IMR-90 (cell line): ENCODE measurements at places on chromosomes 16 and 17.

GRCh38 chr17:5219536-5219935 is 15.1 kb downstream of the SCIMP start:
- DNase-seq = no peak

DNA sequence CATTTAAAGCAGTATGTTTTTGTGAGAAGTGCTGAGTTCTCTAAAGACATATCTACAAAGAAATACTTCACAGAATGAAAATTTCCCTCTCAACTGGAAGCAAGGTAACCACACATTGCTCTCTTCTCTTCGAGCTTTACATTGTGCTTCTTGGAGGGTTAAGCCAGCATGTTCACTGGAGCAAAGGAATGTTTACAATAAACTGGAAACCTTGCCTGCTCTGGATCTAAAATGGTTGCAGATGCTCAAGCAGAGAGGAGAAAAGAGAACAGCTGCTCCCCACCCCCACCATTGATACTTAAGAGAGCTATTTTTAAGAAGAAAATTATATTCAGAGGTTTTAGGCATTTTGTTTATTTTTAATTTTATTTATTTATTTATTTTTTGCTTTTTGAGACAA is 213.1 kb downstream of the CEP112 start:
- DNase-seq = peak; percentile 39

- no peak for DNase-seq
These were observed 94.0 kb downstream of the CACNG1 start for GRCh38 chr17:67138392-67138791.

DNA sequence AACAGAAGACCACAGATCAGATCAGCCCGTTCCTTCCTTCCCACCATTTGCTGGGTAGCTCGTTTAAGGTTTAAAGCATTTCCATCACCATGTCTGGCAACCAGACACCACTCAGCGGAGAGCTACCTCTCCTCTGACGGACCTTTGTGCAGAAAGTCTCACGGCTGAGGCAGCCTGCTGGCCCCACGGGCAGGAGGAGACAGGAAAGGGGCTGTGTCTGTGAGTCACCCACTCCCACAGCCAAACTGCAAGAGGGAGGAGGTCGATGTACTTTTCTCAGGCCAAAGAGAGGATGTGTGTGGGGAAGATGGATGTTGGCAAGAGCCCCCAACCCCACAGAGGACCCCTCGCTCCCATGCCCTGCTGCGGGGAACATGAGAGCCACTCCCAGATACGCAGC is 92.1 kb downstream of the ZNF423 start:
- DNase-seq = no peak

GRCh38 chr17:57278740-57279387 is 22.5 kb downstream of the MSI2 start:
- no peak for DNase-seq

DNA sequence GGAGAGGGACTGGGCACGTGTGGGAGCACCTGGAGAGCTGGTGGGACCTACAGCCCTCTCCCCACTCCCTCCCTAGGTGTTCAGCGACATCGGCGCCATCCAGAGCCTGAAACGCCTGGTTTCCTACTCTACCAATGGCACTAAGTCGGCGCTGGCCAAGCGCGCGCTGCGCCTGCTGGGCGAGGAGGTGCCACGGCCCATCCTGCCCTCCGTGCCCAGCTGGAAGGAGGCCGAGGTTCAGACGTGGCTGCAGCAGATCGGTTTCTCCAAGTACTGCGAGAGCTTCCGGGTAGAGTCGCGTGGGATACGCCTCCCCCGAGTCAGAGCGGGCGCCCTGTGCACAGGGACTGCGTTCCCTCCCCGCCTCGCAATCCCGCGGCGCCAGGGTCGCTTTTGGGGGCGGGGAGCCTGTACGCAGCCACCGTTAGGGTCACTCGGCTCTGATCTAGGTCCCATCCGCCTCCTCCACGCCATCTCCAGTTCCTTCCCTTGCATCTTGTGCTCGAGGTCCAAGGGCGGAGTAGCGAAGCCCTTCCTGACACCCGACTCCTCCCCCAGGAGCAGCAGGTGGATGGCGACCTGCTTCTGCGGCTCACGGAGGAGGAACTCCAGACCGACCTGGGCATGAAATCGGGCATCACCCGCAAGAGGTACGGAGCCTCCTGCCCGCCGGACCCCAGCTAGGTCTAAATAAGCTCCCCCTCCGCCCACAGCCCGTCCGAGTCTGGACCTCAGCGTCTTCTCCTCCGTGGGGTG is 13.0 kb downstream of the SARM1 start:
- no peak for DNase-seq

- no peak for DNase-seq
These were observed 49.2 kb downstream of the ZNRF1 start for GRCh38 chr16:75048054-75048453.

- peak; percentile 73 for DNase-seq
These were observed 834 bp downstream of the FLYWCH1 start for GRCh38 chr16:2912330-2913199.

DNA sequence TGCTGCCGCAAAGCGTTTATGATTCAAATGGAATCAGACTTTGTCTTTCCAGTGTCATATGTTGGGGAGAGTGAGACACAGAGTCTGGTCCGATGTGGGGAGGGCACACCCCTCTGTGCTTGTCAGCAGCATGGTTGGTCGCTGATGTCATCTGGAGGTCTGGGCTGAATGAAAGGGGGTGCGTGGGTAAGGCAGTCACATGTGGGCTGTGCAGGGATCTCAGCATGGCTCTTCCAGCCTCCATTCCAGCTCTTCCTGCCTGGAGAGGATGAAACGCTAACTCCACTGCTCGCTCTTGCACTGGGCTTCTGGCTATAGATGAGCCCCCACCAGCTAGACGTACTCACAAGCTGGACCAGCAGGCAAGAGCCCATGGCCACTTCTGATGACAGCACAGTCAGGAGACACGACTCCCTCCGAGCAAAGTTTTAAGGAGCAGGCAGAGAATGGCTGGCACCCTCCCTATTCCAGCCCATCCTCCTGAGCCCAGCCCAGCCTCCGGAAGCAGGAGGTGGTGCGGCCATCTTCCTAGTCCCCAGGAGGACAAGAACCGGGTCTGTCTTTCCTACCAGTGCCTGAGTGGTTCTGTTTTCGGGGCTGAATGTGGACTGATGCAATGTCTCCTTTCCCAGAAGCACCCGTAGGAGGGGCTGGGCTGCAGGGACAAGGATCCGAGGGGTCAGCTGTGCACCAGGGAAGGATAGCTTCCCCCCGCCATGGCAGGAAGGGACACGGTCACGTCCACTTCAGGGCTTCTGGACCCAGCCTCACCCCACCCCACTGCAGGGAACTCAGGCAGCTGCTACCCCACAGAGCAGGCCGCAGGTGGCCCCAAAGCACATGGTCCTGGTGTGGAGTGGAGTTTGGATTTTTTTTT is 41.5 kb upstream of the CBFA2T3 start:
- DNase-seq = no peak

- DNase-seq = no peak
These were observed 75.1 kb downstream of the TOX3 start for GRCh38 chr16:52471650-52472370.

DNA sequence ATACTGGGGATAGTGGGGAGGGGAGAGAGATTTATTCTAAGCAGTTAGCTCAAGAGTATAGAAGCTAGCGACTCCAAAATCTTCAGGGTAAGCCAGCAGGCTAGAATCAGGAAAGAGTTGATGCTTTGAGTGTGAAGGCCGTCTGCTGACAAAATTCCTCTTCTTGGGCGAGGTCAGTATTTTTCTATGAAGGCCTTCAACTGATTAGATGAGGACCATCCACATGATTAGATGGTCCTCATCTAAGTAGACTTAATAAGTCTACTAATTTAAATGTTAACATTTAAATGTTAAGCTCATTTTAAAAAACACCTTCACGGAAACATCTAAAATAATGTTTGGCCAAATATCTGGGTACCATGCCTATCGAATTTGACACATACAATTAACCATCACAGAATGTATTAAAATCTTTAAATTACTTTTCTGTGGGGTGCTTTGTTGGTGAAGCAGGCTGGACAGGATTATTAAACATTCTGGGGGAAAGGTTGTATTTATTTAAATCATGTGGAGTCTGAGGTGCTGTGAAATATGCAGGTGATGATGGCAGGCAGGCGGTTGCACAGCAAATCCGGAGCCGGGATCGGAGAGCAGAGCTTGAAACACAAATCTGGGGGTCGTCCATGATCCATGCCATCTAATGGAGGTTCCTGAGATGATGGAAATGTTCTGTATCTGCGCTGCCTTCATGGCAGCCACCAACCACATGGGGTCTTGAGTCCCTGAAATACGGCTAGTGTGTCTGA is 49.8 kb upstream of the ADORA2B start:
- no peak for DNase-seq
